ENCODE measurements at places on chromosomes 6 and 20.

DNA sequence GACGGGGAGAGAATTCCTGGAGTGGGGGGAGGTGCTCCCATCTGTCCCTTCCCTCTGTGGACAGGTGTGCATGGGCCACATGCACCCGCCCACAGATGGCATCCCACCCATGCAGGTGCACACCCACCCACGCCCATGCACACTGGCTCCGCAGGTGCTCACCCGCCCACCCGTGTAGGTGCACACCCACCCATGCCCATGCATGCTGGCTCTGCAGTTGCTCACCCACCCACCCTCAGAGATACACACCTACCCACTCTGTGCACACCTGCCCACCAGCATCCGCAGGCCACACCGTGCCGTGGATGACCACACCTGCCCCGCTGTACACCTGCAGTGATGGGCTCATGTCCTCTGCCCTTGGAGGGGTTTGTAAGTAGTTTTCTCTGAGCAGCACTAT, 132.0 kb downstream of the PHACTR3 start:
- no peak for DNase-seq

DNA sequence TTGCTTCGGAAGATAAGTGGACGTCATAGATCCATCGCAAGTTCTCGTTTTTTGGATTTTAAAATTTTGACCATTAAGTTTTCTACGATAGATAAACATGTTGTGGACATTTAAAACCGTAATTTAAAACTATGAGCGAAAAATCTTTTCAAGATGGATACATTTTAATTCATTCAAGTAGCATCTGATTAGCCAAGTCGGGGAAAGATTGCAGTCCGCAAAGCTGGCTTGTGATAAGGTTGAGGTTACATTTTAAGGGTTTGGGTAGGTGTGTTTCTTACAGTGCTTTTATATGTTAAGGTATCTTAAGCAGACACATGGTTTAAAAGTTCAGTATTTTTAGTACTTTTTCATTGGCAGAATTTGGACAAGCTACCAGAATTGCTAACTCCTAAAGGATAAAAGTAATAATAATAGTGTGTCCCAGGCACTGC, 1.2 kb downstream of the WTAP start:
- no peak for DNase-seq

- DNase-seq, result no peak
Observed at GRCh38 chr6:25781134-25781533, 26.6 kb downstream of the SLC17A4 start.

- no peak for DNase-seq
Observed at GRCh38 chr6:43838276-43839036, 68.4 kb downstream of the VEGFA start.

DNA sequence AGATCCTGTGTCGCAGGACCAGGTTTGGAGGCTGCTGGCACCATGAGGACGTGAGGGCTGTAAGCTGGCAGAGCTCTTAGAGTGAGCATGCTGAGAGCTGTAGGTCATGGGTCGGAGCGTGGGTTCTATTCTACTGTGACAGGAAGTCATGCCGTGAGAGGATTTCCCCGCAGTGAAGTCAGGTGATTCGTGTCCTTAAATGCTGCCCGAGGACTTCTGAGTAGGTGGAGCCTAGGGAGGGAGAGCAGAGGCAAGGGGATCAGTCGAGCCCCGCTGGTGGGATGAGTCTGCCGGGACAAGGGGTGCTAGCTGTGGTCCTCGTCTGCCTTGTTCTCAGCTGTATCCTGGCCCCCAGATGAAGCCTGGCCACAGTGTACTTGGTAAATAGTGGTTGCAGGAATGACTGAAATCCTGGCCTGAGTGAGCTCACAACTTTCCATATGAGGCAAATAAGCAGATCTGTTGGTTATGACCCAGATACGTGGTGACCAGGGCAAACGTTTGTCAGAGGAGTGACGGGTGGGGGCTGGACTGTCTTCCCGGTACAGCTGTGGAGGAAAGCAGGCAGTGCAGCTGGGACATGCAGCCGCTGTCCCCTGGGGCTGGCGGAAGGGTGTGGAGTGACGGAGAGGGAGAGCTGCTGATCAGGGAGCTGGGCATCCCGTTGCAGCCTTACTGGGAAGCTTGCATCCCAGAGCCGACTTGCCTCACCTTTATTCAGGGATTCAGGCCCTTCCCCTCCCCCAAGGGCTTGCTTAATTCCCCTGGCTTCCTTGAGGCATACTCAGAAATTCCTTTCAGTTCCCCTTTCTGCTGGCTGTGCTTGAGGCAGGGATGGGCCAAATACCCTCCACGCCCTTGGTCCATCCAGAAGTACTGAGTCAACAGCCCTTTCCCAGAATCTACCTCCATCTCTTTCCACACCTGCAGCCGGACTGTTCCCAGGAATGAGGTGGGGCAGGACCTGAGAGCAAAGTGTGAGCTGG, 250.9 kb upstream of the RREB1 start:
- no peak for DNase-seq

DNA sequence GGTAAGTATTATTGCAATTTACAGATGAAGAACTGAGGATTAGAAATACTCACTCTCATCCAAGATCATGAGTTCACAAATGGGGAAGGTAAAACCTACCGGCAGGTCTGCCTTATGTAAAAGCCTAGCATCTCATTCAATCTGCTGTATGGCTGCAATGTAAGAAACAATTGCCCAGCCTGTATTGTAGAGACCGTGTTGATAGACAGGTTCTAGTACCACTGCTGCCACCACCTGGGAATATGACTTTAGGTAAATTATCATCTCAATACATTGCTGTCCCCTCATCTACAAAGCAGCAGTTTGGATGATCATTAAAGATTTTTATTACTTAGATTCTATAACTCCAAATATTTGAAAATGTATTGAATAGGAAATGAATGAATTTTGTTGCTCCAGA, 23.3 kb upstream of the ARHGAP18 start:
- no peak for DNase-seq

GRCh38 chr6:149064001-149064659, 253.4 kb upstream of the TAB2 start:
- DNase-seq, result no peak

- DNase-seq, result no peak
Observed at GRCh38 chr6:121697921-121698320, 262.5 kb downstream of the GJA1 start.

DNA sequence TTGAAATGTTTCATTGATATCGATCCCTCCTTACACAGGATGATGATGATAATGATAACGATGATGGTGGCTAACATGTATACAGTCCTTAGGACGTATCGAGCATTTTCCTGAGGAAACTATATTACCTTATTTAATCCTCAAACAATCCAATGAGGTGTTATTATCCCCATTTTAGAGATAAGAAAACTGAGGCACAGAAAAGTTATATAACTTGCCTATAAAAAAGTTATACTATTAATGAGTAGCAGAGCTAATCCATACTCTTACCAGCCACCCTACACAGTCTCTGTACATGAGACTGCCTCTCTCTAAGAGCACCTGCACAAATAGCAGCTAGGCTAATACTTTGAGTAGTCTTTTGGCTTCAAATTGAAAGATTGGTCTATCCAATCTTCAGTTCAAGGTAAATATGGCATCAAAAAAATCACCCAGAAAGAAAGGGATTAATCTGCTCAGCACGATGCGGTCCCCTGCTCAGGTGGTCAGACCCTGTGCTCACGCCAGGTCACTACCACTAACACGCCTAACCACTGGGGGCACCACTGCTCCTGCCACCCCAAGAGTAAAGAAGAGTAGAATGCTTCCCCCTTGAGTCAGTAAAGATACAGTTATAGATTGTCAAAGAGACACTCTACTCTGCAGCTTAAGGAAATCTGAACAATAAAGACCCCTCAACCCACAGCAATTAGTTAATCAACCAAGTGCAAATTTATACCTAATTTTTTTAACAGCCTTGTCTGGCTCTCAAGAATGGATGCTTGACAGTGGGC, 15.0 kb downstream of the GABBR1 start:
- DNase-seq, result no peak

- no peak for DNase-seq
Observed at GRCh38 chr6:24139080-24139479, 13.1 kb downstream of the NRSN1 start.

DNA sequence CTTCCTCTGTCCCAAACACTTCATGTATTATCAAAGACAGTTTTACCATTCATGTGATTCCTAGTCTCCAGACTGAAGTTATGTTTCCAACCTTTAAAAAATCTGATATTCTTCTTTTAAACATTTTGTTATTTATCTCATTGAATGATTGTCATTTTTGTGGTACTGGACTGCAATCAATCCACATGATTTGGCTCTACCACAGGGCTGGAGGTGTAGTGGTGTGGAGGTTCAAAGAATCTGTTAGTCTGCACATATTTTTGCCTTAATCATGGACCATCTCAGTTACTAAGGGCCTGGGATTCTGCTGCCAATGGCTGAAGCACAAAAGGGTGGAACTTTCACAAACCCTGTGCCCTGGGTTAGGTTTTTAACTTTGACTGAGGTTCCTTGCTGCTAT, 164.1 kb upstream of the JAG1 start:
- DNase-seq, result no peak

- peak; percentile 40 for DNase-seq
Observed at GRCh38 chr20:23245553-23246181, 104.9 kb upstream of the NXT1 start.

DNA sequence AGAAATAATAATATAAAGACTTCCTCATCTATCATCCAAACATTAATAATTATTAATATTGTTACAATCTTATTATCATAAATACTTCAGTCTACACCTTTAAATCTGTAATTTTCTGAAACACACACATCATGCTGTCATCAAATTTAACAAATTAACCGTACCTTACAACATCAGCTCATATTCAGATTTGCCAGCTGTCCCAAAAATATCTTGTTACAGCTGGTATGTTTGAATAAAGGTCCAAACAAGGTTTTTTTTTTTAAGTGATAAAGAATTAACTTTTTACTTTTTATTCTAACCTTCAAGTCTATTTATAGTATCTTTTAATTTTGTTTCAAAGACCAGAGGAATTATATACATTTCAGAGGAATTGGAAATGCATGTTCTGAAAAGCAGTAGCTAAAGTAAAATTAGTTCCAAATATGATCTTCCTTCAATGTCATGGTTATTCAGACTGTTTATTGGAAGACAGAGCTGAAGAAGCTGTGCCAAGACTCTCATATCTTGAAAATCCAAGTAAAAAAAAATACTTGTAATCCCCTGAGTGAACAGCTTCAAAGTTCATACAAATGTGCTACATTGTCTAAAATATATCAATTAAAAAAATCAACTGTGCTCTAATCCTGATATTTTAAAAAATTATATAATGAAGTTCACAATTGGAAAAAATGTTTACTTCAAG, 161.7 kb upstream of the BMP5 start:
- no peak for DNase-seq

GRCh38 chr6:132750455-132751248, 7.1 kb downstream of the VNN2 start:
- DNase-seq, result no peak

Measured in SIG-M5 (cell line).